Activated CD4-positive, alpha-beta T cell treated with anti-CD3 and anti-CD28 coated beads, Interleukin-2, amount 50 U/mL, for 48 hours (primary cell): ENCODE measurements at places on chromosomes 11 and 22.

GRCh38 chr11:36292311-36292722 is 3.1 kb upstream of the COMMD9 start:
- DNase-seq: peak; percentile 20

DNA sequence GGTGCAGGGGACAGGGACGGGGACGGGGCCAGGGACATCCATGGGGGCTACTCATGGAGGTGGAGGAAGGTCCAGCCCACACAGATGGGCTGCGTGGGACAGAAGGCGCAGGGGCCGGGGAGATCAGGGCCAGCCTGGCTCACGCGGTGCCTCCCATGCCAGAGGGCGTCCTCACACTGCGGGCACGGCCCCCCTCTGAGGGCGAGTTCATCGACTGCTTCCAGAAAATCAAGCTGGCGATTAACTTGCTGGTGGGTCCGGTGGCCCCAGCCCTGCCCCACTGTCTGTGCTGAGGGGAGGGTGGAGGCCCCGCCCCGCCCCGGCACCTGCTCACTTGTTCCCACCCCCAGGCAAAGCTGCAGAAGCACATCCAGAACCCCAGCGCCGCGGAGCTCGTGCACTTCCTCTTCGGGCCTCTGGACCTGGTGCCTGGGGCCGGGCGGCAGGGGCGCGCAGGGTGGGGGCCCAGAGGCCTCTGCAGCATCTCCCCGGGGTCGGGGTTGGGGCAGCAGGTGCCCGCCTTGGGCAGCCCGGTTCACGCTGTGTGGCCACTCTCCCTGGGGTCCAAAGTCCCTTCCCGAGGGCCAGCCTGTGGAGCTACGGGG is 15.8 kb downstream of the EPS8L2 start:
- peak; percentile 50 for DNase-seq

DNA sequence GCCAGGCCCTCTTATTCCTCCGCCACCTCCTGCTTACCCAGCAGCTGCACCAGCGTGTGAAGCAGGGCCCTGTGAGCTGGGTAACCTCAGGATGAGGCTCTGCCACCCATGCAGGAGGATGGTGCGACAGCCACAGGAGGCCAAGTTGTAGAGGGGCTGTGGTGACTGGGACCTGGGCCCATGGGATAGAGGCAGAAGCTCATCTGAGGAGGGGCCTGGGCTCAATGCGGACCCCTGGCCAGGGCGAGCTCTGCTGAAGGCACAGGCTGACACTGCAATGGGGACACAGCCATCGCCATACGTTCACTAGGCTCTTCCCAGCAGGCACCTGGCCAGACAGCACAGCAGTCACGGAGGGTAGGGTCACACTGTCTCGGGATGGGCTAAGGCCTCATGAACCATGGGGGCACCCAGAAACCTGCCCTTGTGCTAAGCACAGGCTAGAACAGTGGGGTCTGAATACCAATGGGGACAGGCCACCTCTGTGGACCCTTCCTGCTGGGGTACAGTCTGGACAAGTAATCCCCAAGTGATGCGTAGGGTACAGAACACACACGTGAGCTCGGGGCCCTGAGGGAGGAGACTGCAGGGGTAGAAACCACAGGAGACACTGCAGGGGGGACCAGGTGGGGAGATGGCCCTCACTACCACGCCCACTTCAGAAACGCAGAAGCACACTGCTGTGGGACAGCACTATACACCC is 35.3 kb downstream of the GNB1L start:
- DNase-seq: no peak

- no peak for DNase-seq
Observed at GRCh38 chr11:41222236-41222635, 237.2 kb downstream of the LRRC4C start.

- DNase-seq: no peak
Observed at GRCh38 chr22:25174888-25175411, 24.7 kb upstream of the CRYBB3 start.

- DNase-seq: no peak
Observed at GRCh38 chr11:110992481-110992880, 253.0 kb upstream of the POU2AF2 start.

DNA sequence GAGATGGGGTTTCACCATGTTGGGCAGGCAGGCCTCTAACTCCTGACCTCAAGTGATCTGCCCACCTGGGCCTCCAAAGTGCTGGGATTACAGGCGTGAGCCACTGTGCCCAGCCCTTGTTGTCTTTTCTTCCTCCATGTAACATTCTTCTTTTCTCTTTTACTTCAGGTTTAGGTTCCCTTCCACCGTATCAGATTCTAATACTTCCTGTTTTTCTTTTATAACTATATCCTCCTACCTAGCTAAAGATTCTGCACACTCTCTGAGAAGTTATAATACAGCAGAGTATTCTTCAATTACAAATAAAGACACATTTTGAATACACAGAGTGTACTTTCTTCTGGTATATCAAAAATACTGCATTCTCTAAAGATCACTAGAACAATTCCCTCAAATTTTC is 33.2 kb upstream of the GAB2 start:
- DNase-seq: no peak

GRCh38 chr11:61593151-61593550 is 12.3 kb upstream of the SYT7 start:
- no peak for DNase-seq

- no peak for DNase-seq
Observed at GRCh38 chr11:88317536-88317935, 20.0 kb downstream of the CTSC start.

GRCh38 chr11:15765530-15765929 is 590.8 kb downstream of the SOX6 start:
- no peak for DNase-seq

GRCh38 chr11:64101461-64101860 is 64.5 kb downstream of the MACROD1 start:
- DNase-seq: no peak

DNA sequence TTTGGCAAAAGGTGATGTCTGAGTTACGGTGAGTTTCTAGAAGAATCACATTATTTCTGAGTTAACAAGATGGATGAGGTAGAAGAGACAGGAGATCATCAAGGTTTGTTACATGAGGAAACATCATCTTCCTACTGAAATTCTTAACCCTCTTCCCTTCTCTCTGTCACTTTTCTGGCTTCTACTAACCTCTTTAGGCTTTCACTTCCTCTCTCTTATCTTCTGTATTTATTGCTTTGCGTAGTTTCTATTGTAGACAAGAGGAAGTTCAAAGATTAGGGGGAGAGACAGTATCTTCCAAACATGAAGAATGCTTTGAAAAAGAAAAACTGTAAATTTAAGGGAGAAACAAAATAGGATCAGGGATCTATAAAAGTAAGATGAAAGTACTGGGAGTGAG is 75.4 kb downstream of the TRPC6 start:
- no peak for DNase-seq

DNA sequence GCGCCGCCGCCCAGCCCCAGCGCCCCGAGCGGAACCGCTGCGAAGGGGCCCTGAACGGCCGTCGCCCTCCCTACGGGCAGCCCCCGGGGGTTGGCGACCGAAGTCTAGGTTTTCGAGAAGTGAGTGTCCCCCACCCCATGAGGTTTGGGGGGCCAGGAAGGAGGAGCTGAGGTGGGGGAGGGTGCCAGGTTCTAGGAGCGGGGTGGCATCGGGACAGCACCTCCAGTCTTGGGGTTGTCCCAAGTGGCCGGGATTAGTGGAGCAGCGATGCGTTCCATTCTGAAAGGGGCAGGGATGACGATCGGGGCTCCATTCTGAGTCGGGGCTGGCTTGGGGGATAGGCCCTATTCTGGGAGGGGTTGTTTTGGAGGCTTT is 408 bp downstream of the PPP2R5B start:
- DNase-seq: peak; percentile 16

DNA sequence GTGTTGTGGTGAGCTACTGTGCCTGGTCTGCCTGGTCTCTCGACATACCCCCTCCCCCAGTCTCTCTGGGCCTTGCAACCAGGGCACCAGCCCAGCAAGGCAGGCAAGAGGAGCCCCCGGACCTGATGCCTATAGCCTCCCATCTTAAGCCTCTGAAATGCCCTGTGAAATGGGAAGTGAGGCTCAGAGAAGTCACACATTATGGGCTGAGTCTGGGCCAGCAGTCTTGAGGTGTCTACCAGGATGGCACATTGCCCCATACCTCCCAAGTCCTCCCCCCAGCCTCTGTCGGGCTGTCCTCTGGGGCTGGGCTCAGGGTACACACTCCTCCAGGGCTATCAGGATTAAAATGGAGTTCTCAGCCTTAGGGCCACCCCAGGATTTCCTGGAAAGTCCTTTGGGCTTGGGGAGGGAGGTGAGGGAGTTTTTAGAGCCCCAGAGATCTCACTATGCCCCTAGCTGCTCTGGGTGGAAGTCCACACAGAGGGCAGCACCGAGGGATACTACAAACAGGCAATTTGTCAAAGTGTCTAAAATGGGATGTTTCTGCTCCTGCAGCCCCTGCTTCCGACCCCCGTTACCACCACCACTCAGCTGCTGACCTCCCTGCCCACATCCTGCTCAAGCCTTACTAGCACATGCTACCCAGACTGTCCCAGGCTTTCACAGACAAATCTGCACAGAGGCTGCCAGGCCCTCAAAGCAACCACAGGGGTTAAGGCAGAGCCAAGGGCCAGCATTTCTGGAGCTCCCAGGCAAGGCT is 3.1 kb upstream of the SH3BP1 start:
- peak; percentile 30 for DNase-seq

DNA sequence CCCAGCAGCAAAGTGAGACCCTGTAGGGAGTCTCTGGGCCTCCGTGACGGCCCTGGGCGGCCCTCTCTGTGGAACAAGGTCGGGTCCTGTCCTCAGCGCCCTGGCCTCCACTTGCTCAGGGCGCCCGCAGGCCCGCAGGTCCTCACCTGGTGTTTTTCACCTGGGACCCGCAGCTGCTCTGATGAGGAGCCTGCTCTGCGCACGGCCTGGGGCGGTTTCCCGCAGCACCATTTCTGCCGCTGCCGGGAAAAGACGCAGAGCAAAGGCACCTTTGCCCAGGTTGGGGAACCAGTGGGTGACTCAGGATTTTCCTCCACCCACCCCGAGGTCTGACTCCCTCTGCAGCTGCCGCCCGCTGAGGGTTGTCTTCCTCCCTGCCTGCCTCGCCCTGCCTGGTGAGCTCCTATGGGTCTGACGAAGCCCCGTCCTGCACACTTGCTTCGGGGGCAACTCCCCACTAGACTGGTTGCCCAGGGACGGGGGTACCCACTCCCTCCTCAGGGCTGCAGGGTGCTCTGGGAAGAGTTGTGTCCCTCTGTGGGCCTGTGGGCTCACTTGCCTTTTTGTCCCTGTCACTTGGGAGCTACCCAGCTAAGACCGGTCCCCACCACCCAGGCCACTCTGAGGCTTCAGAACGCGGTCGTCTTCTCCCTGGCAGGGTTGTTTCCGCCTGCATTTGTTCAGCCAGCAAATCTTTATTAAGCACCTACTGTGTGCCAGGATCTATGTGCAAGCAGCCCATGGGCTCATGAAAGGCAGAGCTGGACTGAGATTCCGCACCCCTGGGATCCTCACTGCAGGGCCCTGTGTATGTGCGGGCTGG is 89.5 kb downstream of the KCNQ1 start:
- DNase-seq: no peak

DNA sequence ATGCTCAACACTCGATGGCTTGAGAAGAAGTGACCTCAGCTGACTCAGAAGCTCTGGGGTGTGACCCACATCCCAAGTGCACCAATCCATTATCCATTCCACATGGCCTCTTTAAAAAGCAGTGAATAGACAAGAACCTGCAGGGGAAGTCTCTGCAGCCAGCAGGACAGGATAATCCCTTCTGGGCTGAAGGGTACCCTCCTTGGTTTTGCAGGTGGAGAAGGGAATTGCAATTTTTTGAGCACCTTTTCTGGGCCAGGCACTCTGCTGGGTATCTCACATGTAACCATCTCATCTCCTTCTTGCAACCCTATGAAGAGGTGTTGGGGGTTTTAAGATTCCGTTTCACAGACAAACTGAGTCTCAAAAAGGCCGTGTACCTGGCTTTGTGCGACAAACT is 76.6 kb downstream of the MYO18B start:
- no peak for DNase-seq

DNA sequence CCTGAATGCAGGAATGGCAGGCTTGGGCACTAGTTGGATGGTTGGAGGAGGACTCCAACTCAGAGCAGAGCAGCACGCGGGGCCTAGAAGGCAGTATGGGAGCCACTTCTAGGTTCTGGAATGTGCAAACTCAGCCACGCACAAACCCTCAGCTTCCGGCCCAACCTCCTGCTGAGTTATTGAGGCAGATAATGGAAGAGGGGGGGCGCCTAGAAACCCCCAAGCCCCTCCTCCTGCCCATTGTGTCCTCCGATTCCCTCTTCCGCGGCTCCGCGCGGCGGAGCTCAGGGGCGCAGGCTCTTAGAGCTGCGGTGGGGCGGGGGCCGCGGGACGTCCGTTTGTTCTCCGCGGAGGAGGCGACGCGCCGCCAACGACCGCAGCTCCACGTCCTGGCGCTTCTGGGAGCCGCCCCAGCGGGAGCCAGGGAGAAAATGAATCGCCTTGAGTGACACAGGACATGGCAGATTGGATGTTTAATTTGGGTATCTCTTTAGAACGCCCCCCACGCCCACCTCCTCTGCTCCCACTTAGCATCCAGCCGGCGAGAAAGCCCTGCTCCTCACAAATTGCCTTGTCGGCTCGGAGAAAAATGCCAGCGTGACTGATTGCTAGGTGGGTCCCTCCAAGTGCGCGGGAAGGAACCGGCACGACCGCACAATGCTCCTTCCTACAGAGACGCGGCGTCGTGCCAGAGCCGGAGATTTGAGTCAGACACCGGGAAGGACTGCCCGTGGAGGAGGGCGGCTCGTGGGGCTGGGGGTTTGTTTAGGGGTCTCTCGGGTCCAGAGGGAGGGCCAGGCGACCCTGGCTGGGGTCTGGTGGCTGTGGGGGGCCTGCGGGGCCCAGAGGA is 144.6 kb downstream of the NECTIN1 start:
- DNase-seq: peak; percentile 5

DNA sequence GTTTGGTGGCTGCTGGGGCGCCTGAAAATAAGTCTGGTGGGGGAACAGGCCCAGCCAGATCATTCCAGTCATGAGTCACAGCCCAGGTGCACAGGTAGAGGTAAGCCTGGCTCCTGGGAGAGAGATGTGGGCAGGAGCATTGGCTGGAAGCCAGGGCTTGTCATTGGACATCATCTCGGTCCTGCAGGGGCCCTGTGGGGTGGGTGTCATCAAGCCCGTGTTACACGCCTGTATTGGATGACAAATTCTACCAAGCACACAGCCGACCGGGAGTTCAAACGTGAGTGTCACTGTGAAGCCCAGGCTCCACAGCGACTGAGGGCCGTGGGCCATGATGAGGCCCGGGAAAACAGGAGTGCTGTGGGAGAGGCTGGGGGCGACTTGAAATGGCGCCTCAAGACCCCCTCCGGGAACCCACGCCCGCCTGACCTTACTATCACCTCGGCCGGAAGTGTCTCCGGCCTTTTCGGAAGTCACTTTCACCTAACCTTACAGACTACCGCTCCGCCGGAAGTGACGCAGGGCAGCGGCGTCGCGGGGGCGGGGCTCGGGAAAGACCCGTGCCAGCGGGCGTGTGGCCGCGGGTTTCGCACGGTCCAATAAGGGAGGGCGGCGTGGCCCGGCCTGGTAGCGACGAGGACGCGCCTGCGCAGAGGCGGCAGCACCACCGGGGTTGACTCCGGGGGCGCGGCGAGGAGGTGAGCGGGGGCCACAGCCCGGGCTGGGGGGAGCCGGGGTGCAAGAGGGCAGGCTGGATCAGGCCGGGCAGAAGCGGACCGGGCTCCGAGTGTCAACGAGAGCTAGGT is at the start of gene FKBP2:
FKBP2 (plus strand) TSS at position 661 of the 806 bp plus-strand sequence. CDS start 1,293 bp downstream, outside the sequence.
- peak; percentile 96 for DNase-seq

- no peak for DNase-seq
Observed at GRCh38 chr11:112785719-112786118, 175.5 kb upstream of the NCAM1 start.

GRCh38 chr11:56994532-56994931 is 5.8 kb downstream of the OR5AK2 start:
- DNase-seq: no peak
